ENCODE measurements at places on chromosomes 3 and 15. TPM values are rescaled to one million over a fixed set of nuclear protein-coding genes. Genes with fewer than 3 reads are reported as not detected.

GUCA1C gene
- polyA plus RNA-seq: not detected

PPARG gene
- 0.14 TPM for polyA plus RNA-seq

CFAP100 gene
- polyA plus RNA-seq: not detected

GOLGA8G gene
- polyA plus RNA-seq: not detected

POPDC2 gene
- 0.57 TPM for polyA plus RNA-seq

EXD1 gene
- not detected for polyA plus RNA-seq

NLGN1 gene
- 7.9 TPM for polyA plus RNA-seq

SLC22A13 gene
- 0.11 TPM for polyA plus RNA-seq

LSAMP gene
- polyA plus RNA-seq: not detected

DIPK2A gene
- polyA plus RNA-seq: 50.7 TPM

SLC28A1 gene
- polyA plus RNA-seq: not detected

SLITRK3 gene
- polyA plus RNA-seq: not detected
